ENCODE measurements at places on chromosomes 6 and 20.

DNA sequence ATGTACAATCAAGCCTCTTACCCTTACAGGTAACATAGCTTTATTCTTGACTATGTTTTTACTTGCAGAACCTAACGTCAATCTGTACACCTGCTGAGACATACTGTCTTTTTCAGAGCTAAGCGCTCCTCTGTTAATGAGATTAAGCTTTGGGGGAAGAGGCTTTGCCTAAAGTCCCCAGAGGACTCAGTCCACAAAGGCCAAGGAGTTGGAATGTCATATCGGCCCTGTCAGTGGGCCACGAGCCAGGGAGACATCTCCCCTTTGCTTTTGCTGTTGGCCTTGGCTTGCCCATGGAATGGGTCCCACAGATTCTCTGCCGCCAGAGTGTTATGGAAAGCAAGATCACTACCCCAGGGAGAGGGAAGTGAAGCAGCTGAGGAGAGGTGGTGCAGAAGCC lies 64.1 kb upstream of the SOX4 start:
- DNase-seq, result no peak

GRCh38 chr20:48875233-48875913 lies 46.1 kb upstream of the ARFGEF2 start:
- no peak for DNase-seq

GRCh38 chr6:47631797-47632196 lies 66.6 kb upstream of the ADGRF4 start:
- DNase-seq, result no peak

GRCh38 chr20:56195946-56196345 lies 52.6 kb upstream of the MC3R start:
- no peak for DNase-seq

DNA sequence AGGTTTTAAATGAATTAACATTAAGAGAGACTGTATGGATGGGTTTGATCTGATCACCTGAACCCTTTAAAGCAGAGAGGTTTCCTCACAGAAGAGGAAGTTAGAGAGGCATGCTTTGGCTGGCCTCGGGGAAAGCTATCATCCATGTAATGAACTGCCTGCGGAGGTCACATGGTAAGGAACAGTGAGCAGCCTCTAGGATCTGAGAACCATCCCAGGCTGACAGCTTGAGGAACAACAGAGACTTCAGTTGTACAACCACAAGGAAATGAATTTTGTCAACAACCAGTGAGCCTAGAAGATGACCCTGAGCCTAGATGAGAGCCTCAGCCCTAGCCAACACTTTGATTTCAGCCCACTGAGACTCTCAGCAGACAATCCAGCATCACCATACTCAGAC lies 2.9 kb upstream of the COL21A1 start:
- DNase-seq, result no peak
